ENCODE measurements at places on chromosomes 5 and 9.

DNA sequence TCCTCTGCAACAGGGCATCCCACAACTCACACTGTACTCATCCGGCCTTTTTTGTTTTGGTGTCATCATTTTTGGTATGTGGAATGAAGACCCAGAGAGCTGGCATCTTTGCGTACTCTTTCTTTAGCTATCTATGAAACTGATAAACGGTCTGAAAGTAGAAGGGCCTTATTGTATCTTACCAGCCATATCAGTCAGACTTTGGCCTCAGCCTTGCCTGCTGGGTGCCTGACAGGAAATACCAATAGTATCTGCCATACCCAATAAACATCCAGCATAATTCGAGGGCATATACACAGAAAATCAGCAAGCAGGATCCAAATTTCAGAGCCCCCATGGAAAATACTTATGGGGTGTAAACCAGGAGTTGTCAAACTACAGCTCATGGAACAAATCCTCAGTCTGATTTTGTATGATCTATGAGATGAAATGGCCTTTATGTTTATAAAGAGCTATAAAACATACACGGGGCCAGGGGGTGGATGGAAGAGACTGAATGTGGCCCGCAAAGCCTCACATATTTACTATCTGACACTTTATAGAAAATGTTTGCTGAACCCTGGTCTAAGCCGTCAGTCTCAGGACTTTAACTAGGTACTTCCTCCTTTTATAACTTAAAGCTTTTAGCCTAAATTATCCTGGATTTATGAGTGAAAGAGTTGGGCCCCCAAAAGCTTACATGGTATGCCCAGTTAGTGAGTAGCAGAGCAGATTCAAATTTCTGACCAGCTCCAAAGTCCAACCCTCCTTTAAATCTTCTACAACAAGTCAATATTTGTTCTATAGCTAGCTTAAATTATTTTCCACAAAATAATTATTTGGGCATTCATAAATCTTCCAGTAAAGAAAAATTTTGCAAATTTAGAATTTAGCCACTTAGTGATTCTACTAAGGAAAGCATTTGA is 308.0 kb upstream of the PUM3 start:
- DNase-seq: no peak

GRCh38 chr5:83937837-83938236 is 217.2 kb upstream of the HAPLN1 start:
- DNase-seq: no peak

- DNase-seq: no peak
These were observed 3.9 kb downstream of the GLIPR2 start for GRCh38 chr9:36140086-36141084.

DNA sequence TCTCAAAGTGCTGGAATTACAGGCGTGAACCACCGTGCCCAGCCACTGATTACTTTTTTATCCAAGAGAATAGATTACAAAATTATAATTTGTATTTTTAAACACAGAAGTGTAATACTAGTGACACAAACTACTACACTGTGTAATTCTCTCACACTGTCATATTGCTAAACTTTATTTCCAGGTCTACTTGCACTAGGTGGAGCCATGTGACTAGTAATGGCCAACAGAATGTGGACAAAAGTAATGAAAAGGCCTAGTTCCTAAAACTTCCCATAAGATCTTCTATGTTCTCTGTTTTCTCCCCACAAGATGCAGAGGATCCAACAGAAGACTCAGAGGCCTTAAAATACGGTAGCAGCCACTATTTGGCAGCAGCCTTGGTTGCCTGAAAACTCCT is 27.3 kb downstream of the NADK2 start:
- DNase-seq: no peak

DNA sequence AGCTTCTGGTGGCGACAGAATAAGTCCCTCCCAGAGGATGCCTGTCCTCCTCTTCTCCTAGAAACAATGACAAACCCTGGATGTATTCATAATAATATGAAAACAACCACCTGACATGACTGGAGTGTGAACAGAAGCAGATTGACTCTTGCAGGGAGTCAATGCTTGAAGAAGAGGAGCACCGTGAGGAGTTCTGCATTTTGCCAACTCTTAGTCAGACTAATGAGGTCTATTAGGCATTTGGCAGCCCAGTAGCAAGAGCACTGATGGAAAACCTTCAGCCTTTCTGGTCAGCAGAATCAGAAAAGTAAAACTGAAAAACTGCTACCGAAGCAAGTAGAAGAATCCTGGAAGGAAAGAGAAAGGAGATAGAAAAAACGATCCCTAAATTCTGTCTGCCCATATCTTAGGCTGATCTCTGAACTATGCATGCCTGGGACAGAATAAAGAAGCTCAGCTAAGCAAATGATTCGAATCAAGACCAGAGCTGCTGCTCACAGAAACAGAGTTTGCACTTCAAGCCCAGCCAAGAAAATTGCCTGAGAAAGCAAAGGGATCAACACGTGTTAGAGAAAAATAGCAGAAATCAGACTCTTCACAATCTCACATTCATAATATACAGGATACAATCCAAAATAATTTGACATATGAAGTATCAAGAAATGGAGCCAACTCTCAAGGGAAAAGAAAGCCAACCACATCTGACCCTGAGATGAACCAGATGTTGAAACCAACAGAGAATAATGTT is 69.5 kb upstream of the OSMR start:
- no peak for DNase-seq

DNA sequence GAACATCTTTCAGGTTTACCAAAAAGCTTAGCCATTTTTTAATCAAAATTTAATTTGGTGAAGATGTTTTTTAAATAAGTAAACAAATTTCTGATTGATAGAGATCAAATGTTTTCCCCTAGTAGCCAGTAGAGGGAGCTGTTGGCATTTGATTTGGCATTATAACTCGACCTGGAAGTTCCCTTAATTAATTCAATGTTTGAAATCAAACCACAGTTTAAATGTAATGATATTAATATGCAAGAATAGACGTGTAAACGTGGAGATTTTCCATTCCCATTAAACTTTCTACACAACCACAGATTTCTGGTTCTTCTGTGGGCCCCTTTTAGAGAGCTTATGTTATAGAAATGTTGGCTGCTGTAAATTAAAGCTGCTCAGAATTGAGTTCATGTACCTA is 148.1 kb upstream of the MPDZ start:
- DNase-seq: no peak

DNA sequence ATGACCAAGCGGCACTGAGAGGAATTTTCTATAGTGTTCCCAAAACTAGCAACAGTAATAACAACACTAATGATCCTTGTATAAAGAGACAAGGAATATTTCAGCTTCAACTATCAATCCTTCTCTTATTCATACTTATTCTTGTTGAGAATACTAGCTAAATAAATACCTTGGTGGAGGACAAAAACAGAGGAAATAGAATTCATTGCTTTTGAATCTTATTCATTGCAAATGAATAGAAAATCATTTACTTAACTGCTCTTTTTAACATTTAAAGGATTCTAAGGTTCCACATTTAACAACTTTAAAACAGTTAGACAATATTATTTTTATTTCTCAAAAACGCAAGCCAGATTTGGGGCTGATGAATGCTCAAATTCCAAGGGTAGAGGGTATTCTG is 22.4 kb downstream of the SKIC3 start:
- DNase-seq: no peak

DNA sequence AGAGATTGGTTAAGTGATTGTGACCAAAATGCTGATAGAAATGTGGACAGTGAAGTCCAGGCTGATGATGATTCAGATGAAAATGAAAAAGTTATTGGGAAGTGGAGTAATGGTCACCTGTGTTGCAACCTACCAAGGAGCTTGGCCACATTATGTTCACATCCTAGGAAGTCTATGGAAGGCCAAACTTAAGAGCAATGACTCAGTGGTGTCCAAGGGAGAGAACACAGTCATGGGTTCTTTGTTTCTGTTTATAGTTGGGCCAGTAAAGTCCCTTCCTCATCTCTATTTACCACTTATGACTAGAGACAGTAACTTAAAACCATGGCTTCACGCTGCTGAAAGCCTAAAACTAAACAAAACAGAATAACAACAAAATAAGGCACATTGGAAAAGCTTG is 555.3 kb upstream of the DAB2 start:
- DNase-seq: no peak

DNA sequence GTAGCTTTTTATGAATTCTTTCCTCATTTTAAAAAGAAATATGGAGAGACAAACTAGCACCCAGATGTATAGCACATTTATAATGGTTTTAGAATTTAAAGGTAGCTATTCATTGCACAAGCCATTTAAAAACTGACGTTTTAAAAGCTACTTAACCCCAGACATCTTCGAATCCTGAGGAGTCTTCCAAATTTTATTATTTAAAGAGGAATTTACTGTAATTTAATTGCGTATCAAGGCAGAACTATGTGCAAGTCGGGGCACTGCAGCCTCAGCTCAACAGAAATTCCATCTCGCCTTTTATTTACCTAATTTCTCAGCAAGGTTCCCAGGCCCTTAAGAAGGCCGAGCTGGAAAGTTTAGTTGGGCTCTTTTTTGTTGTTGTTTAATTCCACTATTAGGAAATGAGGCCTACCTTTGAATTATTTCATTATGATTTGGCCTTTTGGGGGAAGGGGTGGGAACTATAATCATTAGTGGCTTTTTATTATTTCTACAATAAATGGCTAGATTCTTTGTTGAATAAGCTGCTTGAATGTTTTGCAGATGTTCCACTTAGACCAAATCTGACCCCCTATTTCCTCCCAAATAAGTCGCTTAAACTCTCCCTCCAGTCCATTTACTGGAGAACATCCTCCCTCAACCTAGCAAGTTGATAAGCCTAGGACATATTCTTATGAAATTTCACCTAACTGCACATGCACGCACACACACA is 20.2 kb downstream of the NR2F1 start:
- no peak for DNase-seq

DNA sequence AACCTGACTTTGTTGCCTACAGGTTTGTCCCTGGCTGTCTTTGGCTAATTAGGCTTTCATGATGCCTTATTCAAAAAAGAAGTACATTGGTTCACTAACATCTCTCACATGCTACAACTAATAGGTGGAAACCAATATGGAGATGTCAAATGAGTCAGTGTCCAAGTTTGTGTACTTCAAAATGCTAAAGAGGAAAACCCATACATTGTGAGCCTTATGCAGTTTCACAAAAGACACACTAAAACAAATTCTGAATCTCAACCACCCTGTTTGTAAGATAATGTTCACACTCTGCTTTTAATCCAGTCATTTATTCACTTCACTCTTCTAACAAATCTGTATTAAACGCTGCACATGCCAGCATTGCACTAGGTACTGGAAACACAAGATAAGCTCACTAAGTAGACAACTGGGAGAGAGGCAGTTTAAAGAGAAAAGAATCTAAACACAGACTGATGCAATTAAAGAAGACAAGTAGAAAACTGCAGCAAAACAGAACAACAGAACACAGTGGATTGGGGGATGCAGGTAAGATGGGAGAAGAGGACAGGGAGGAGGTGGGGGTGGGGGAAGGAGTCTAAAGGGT is 104.1 kb downstream of the DROSHA start:
- DNase-seq: no peak

DNA sequence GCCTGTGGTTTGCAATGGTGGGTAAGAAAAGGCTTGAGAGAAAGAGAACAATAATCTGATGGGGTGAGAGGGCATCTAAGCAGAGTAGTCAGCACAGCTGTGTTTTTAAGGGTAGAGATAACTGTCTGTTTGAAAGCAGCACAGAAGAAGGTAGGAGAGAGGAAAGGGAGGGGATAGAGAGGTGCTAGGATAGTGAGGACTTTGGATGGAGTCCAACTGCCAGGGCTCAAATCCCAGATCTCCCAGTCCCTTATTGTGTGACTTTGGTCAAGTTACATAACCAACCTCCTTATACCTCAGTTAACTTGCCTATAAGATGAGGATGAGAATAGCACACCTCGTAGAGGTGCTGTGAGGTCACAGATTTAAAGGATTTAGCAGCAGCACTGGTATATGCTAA is 55.6 kb downstream of the GPR21 start:
- no peak for DNase-seq

DNA sequence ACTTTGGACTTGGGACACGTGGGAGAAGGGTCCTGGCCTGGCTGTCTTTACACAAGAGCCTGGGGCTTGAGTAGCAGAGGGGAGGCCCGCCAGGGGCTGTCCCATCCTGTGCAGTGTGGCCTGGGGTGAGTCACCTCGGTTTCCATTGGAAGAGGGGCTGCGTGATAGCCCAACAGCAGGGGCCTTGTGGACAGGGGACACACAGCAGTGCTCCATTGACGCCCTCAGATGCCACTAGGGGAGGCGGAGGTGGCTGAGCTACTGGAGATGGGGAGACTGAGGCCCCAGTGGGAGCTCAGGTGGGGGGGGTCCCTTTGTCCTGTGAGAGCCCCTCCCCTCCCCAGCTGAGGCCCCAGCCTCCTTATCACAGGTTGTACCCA is 50.0 kb upstream of the RNU6ATAC start:
- DNase-seq: no peak

- no peak for DNase-seq
These were observed 993 bp downstream of the HCN1 start for GRCh38 chr5:45694971-45695803.

- DNase-seq: no peak
These were observed 131.3 kb downstream of the MVB12B start for GRCh38 chr9:126457890-126458289.

Measured in stimulated activated CD8-positive, alpha-beta memory T cell treated with anti-CD3 and anti-CD28 coated beads, Interleukin-15, amount 100 ng/mL, for 48 hours (primary cell).